ENCODE measurements at places on chromosomes 5 and 9.

DNA sequence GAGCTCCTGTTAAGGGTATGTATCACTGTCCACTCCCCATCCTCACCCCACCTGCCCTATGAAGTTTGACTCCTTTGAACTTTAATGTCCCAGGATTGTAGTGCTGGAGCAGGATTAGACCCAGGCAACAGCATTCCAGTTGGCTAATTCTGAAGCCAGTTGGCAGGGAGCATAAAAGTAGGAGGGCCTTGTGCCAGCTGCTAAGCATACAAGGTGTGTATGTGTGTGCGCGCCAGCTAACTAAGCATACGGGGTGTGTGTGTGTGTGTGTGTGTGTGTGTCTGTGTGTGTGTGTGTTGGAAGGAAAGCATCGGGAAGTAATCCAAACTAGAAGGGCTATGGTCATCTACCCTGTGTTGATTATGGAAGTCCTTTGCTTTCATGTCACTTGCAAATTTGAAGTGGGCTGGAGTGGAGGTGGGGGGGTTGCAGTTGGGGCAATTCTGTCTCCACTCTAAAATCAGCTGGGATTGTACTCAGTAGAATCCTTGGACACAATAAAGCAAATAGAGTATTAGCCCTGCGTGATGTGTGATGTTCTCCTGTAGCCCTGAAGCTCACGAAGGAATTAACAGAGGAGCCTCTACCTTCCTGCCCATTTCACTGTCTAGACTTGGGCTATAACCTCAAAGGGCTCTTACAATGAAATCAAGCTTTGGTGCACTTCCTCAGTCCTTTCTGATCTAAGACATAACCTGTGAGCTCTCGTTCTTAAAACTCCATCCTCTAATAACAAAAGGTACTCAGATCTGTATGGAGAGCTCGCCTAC is 26.9 kb downstream of the HMGCR start:
- DNase-seq: no peak

- DNase-seq: no peak
Measured at GRCh38 chr5:100889165-100889743, 13.8 kb downstream of the ST8SIA4 start.

GRCh38 chr9:118991366-118992285 is 377.6 kb downstream of the BRINP1 start:
- DNase-seq: no peak

DNA sequence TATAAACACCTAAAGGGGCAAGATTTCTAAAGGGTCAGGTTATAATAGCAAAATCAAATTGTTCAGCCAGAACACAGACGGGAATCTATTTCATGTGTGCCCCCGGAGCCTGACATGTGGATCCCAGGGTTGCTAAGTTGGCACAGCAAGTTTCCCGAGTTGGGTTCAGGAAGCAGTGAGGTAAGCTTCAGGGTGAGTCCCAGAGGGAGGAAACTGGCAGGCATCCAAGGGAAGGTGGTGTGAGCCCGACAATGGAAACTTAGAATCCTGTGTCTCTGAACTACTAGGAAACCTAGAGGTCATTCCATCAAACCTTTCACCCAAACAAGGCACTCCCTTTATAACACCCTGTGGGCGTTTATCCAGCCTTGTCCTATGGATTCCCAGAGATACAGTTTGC is 98.4 kb downstream of the ADRB2 start:
- no peak for DNase-seq

- DNase-seq: no peak
Measured at GRCh38 chr5:94746731-94747124, 128.3 kb downstream of the SLF1 start.

DNA sequence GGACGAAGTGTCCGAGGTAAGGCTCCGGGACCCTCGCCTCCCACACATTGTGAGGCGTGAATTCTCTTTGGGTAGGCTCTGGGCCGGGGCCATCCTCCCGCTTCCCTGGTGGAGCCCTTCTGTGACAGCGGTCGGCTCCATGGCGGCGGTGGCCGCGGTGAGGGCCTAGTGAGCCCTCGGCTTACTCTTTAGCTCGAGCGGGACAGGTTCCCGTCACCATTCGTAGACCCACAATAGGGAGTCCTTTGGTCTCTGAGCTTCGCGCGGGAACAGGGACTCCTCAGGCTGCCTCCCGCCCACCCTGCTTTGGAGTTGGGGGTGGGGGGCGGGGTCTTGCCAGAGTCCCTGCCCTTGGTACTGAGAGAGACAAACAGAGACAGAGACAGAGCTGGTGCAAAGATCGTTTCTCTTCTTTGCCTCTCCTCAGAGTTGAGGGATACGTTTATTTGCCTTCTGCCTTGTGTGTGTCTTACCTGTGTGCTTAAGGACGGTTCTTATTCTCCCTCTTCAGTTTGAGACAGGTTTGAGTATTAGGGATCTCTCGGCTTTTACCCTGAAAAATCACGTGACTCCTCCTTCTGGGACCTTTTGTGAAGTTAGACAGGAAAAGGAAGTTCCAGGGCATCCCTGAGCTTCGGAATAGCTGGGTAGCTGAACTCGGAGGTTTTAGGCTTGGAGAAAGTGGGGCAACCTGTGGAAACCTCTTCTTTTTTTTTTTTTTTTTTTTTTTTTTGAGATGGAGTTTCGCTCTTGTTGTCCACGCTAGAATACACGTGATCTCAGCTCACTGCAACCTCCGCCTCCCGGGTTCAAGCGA is 833 bp downstream of the ANKHD1 start:
- DNase-seq: peak; percentile 7

DNA sequence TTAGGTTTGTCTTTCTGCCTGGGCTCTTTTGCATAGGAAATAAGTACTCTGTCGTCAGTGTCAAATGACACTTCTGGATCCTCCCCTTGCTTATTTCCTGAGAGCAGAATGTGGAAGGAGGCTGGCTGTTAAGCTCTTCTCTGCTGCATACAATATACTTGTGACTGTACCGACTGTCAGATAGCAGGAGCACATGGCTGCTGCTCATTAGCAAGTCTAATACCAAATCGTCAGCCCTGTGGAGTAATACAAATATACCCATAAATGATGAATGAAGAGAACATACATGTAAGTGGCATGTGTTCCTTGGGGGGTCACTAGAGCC is at the start of gene GPR151:
Gene GPR151, minus strand, starts transcription at position 40 of the 325 bp plus-strand sequence. CDS start 77 bp downstream, outside the sequence.
- DNase-seq: no peak

- no peak for DNase-seq
Measured at GRCh38 chr9:26882154-26882553, 10.4 kb downstream of the CAAP1 start.

DNA sequence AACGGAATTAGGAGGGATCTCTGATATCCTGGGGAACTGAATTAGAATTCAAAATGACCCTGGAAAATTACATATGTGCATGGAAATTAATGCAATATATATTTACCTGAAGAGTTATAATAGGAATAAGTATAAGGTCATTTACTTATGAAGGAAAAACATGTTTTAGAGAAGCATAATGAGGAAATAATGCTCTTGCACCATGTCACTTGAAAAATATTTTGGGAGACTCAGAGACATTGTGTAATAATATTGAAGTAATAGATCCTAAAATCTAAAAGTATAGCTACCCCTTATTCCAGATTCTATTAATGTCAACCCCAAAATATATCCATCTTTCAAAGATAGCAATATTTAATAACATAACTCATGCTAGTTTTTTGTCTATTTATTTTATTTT is 28.4 kb downstream of the SPZ1 start:
- no peak for DNase-seq

- DNase-seq: no peak
Measured at GRCh38 chr5:169171515-169171914, 129.4 kb downstream of the SLIT3 start.

Data from COR-L47 (cell line).